ENCODE measurements at places on chromosomes 1 and 21.

- no peak for DNase-seq
Observed at GRCh38 chr1:170910273-170910672, 25.1 kb upstream of the MROH9 start.

- no peak for DNase-seq
Observed at GRCh38 chr21:18153063-18153462, 91.6 kb upstream of the CHODL start.

DNA sequence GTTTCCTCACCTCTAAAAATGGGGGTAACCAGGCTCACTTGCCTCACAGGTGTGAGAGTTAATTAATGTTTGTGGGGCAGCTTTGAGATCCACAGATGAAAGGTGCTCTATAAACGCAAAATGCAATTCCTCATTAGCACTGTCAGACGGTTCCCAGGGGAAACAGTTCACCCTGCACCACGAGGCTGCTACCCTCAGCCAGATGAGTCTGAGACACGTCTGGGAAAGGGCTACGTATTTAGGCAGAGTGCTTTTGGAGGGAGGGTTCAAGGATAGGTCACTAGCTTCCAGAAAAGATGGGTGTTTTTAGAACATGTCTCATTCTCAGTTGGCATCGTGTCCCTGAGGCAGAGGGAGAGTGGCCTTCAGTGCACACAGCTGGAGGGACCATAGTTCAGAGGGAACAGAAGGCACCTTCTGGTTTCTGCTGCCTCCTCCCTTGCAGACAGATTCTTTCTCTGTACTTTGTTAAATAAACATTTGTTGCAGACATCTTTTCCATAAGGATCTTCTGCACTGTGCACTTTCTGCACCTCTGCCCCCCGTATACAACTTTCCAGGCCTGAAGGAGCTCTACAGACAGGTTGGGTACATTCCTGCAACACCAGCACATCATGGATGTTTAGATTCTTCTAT lies 139.9 kb downstream of the CLIC6 start:
- no peak for DNase-seq

GRCh38 chr1:52141513-52142219 lies at the start of gene ZFYVE9:
Gene ZFYVE9 (plus strand): TSS chr1:52142089. CDS start chr1:52233207, 91,118 bp downstream.
- peak; percentile 33 for DNase-seq

GRCh38 chr1:45792744-45793143 lies 10.7 kb upstream of the MAST2 start:
- DNase-seq, result no peak

DNA sequence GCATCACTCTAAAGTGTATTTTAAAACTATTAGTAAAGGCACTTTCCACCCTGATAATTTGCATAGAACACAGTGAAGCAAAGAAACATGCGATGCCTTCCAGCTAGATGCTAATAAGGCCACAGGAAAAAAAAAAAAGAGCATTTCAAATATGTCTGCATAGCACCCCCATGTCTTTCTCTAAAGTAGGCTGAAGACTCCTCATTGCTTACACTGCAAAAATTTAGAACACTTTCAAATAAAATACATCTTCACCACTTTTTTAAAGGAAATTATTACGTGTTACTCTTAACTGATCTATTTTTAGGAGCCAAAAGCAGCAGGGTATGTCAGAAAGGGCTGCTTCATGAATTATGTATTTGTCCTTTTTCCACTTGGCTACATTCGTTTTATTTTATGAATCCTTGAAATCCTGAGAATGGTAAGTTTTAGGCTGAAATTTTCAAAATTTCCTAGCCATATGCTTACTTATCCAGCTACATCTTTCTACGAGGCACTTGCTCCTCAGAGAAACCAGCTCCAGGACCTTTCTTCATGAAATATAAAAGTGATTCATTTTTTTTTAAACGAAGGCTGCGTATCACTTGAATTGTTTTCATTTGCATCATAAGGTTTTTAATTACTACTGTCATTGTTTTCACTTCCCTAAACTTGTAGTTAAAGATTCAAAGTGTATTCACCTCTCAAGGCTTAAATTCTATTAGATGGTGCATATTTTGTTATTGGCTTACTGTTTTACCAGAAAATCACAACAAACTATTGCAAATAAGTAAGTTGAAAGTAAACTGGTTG lies 513.0 kb downstream of the PTPRC start:
- no peak for DNase-seq

DNA sequence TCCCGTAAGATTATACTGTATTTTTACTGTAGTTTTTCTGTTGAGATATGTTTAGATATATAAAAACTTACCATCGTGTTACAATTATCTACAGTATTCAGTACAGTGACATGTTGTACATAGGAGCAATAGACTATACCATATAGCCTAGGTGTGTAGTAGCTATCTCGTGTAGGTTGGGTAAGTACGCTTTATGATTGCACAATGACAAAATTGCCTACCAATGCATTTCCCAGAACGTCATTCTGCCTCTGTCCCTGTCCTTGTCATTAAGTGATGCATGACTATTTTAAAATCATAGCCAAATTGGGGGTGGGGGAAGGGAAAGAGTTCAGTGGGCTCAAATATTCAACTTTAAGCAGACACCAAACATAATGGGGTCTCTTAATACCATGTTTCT lies 233.8 kb upstream of the TMEM51 start:
- no peak for DNase-seq

DNA sequence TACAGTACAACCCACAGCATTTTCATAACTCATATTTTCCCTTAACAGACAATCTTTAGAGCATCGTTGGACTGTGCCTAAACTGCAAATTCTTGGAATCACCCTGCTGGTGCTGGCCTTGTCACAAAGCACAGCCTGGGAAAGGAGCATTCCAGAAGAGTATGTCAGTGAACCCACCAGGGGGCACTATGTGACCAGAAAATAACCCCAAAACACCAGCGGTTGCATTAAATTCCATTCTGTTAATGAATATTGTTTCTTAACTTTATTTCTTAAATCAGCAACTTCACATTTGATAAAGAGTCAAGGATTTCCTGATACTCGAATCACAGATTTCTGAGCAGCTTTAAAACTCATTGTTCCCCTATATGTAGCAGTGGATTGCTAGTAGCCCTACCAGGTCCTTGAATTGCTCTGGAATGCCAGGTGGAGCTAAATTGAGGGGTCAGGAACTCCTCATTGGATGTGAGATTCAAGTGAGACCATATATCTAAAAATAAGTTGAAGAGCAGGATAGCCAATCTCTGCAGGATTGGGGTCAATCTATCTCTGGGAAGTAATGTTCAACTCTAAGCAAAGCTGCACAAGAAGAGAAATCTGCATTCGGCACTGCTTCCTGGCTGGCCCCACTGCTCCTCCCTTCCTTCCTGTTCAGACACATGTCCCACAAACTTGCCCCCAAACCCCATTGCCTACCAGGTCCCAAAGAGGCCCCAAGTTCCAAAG lies 12.7 kb upstream of the RAB4A start:
- DNase-seq, result peak; percentile 14

GRCh38 chr1:164590592-164590991 lies 31.6 kb downstream of the PBX1 start:
- no peak for DNase-seq

DNA sequence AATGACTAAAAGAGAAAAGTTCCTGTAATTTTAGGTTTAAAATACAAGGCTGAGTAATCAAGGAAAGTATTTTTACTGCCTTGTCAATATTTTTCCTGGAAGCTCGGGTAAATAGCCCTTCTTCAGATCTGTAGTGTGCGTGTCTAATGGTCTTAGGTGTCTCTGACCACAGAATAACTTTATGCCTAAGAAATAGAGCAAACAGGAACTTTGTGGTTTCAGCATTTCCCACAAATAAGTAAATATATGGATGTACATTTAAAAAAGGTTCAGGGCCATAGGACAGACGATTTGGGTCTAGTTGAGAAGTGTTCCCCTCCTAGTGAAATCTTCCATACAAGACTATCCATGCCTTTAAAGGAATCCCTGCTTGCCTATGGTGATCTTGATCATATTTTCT lies 107.0 kb downstream of the ZC3H11B start:
- no peak for DNase-seq

- peak; percentile 59 for DNase-seq
Observed at GRCh38 chr1:8629241-8630091, 188.0 kb downstream of the RERE start.
